ENCODE measurements at places on chromosomes 2 and 18. TPM values are rescaled to one million over a fixed set of nuclear protein-coding genes. Genes with fewer than 3 reads are reported as not detected.

Gene AKAIN1
- total RNA-seq: not detected

Gene STAT4
- total RNA-seq: 3.6 TPM

Gene IL36A
- total RNA-seq: not detected

Gene RIT2
- not detected for total RNA-seq

Gene CGREF1
- total RNA-seq: 6.9 TPM

Gene PDE1A
- total RNA-seq: 0.31 TPM

Gene TMEM37
- 1.5 TPM for total RNA-seq

Gene REG1B
- total RNA-seq: not detected

Gene DNAJC5G
- not detected for total RNA-seq

Gene TANC1
- total RNA-seq: 8.7 TPM

Gene ZEB2
- total RNA-seq: 8.3 TPM

Gene INHA
- 0.47 TPM for total RNA-seq

Gene SCYGR4
- not detected for total RNA-seq

Gene COL4A4
- total RNA-seq: 1.5 TPM

Gene GPR35
- total RNA-seq: 0.61 TPM

Gene SPDYA
- total RNA-seq: 0.20 TPM

All from A549 treated with Hydrocortisone at 1 μM for 4 hours (cell line).